ENCODE measurements at places on chromosomes 13 and 19.

GRCh38 chr13:95355494-95355893 is 54.2 kb upstream of the ABCC4 start:
- no peak for DNase-seq

DNA sequence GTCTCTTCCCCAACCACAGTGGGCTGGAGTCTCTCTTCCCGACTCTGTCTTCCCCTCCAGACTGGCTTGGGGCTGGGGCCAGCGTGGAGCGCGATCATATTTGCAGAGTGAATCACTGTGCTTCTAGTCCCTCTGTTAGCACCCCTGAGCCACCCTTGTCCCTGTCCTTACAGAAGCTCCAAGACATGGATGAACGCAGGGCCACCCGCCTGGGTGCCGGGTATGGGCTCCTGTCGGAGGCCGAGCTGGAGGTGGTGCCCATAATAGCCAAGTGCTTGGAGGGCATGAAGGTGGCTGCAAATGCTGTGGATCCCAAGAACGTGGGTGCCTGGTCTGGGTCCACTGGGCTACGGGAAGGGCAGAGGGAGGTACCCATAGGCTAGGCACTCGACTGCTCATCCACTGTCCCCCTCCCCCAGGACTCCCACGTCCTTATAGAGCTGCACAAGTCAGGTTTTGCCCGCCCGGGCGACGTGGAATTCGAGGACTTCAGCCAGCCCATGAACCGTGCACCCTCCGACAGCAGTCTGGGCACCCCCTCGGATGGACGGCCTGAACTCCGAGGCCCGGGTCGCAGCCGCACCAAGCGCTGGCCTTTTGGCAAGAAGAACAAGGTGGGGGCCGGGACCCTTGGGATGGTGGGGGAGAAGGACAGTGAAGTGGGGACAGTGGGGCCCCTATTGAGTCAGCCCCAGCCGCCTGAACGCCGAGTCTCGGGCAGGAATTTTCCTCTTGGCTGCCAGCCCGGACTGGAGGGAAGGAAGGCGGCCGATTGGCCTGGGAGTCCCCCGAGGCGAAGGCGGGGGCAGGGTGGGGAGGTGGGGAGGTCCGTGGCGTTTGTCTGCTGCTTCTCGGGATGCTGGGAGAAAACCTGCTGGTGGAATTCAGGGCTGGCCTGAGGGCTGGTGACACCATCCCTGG is 5.2 kb downstream of the TRIP10 start:
- peak; percentile 84 for DNase-seq

- no peak for DNase-seq
Measured at GRCh38 chr13:73934215-73934641, 200.0 kb downstream of the KLF12 start.

GRCh38 chr13:56400774-56401173 is 739.9 kb upstream of the PRR20A start:
- DNase-seq: no peak

DNA sequence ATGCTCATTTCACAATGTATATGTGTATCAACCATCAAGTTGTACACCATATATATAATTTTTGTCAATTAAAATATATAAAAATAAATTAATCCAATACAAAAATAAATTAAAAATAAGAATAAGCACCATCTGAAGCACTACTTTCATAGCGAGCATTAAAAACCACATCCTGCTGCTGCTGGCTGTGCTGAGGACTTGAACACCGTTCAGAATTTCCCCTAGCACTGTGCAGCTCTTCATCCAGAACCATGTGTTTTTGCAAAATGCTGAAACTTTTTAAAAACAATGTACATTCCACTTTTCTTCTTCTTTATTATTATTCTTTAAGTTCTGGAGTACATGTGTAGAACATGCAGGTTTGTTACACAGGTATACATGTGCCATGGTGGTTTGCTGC is 40.0 kb upstream of the FOXO1 start:
- DNase-seq: no peak

DNA sequence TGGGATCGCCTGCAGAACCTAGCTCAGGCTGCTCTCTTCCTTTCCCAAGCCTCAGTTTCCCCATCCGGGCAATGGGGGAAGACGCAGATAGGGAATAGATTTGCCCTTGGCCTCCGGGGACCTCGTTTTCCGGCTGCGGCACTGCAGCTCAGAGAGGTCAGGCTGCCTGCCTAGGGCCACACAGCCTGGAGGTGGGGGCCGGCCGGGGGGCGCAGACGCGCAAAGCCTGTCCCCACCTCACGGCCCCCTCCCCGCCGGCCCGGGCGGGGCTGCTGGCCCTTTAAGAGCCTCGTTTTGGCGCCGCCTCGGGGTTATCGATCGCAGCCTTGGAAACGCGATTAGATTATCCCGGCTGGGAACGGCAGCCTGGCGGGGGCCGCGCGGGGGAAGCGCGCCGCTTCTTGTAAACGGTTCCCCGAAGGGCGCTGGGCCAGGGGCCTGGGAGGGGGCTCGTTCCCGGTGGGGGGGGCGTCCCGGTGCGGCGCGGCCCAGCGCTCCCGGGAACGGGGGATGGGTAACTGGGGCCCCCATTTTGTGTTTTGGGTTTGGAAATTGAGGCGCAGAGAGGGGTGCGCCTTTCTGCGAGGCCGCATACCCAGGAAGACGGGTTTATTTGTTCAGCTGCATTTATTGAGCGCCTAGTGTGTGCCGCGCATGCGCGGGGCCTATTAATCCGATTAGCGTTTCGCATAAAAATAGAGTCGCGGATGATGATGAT is 23.4 kb upstream of the TCF3 start:
- DNase-seq: no peak

DNA sequence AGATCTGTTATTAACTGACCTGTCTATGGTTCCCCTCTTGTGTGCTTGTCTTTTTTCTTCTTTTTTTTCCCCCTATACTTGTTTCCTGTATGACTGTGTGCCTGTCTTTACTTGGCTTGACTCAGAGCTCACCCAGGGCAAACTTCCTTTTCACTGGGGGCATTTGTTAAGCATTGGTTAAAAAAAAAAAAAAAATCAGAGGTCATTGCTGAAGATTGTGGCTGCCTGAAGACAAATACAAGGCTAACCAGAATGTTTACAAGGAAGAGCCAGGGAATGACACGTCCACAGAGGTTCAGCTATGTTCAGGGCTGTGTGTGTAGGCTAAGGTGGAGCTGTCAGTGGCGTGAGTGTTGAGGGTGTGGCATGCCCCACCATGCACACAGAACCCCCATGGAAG is 47.1 kb downstream of the LNX2 start:
- no peak for DNase-seq

GRCh38 chr13:45298206-45298505 is 42.8 kb downstream of the TPT1 start:
- no peak for DNase-seq

Data from tibial nerve (tissue), 4 donors.